Ureter (tissue), 1 donor: ENCODE measurements at places on chromosomes 4 and X.

DNA sequence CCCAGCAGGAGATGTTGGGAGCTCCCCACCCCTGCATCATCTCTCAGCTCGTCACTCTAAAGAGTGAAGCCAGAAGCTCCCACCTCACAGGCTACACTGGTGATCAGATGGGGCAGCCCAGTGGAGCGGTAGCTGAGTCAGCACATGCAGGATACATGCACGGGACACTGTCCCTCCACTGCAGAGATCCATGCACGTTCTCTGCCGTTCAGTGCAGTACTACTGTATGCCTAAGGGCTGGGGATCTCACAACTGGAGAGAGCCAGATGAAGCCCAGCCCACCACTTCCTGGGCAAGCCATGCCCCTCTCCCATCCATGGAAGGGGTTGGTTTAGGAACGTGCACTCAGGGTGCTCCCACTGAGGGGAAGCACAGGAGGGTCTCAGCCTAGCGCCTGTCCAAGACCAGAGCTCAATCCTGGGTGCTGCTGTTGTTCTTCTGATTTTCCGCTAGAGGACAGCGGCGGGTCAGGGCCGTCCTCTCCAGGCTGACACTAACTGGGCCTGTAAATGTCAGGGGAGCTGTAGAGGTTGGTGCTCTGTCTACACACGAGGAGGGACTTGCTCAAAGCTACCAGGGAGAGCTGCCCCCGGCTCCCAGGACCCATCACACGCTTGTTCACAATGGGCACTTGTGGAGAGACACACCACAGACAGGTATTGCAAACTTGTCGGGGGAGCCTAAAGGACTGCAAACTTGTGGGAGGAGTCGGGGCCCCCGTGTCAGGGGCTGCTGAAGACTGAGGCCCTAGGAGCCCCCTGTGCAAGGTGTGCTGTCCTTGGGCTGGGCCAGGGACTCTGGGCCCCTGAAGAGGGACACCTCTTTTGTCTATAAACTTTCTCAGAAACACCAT, 18.2 kb upstream of the ABLIM2 start:
- no peak for DNase-seq

- no peak for DNase-seq
These were observed 102.5 kb downstream of the SH3RF1 start for GRCh38 chr4:169167957-169168858.

GRCh38 chr4:3475041-3475712, 12.1 kb downstream of the DOK7 start:
- DNase-seq, result no peak

DNA sequence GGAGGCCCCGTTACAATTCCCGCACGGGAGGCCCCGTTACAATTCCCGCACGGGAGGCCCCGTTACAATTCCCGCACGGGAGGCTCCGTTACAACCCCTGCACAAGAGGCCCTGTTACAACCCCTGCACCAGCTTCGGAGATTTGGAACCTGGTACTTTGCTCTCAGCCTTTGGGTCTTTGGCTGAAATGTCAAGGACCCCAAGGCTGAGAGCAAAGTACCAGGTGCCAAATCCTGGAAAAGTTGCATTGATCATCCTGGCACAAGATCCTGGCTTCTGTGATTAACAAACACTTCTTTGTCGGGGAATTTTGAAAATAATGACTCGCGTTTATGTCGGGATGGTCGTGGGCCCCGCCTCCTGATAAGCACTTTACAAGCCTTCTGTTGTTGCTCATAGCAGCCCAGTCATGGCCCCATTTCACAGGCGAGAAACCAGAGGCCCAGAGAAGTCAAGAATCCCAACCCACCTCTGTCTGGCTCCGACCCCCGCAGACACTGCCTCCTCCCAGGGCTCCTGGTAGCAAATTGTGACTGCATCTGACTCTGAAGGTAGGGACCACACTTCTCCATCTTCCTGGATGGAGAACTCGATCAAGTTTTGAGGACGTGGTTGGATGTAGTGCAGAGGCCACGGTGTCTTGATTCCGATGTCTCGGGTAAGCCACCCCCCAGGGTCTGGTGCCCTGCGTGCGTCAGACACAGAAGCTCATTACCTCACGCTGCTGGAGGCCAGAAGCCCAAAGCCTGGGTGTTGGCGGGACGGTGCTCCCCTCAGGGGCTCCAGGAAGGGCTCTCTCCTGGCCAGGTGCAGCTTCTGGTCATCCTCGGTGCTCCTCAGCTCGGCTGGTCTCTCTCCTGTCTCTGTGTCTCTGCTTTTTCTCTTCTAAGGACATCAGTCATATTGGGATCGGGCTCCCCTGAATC, 60.3 kb downstream of the ADRA2C start:
- DNase-seq, result no peak

- DNase-seq, result no peak
These were observed 411.4 kb downstream of the INPP4B start for GRCh38 chr4:142434519-142435224.
